NB4 (cell line): ENCODE measurements at places on chromosomes 2 and 18.

- DNase-seq = no peak
Observed at GRCh38 chr2:199705538-199705937, 145.5 kb downstream of the FTCDNL1 start.

- no peak for DNase-seq
Observed at GRCh38 chr18:35267161-35267651, 22.8 kb downstream of the ZSCAN30 start.

- DNase-seq = peak; percentile 31
Observed at GRCh38 chr2:174383796-174384195, 11.7 kb upstream of the SCRN3 start.

- peak; percentile 37 for DNase-seq
Observed at GRCh38 chr2:26185304-26185928, 12.5 kb downstream of the GAREM2 start.

- DNase-seq = peak; percentile 27
Observed at GRCh38 chr18:56873441-56874140, 222.4 kb downstream of the WDR7 start.

DNA sequence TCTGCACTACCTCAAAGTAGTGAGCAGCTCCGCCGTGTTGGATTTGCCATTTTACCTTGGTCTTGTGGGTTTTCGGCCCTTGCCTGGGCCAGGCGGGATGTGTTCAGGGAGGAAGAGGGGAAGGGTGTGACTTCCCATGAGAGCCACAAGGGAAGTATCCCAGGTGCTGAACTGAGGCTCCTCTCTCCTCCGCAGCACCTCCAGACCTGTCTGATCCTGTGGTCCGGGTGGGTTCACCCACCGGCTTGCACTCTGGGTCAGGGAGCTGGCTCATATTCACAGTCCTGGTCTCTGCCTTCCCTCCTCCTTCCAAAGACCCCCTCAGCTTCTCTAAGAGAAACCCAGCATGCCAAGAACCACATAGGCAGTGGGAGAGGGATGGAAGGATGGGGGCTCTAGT is 235.8 kb downstream of the SEPTIN10 start:
- no peak for DNase-seq

DNA sequence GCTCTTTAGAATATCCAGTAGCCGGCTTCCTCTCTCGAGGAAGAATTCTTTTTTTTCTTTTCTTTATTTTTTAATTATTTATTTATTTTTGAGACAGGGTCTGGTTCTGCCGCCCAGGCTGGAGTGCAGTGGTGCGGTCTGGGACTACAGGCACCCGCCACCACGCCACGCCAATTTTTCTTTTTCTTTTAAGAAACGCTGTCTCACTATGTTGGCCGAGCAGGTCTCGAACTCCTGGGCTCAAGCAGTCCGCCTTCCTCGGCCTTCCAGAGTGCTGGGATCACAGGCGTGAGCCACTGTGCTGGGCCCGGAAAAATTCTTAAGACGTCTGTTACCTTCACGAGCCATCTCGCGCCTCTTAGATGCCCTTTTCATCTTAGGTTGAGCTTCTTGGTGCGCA is 931 bp upstream of the TMEM131 start:
- peak; percentile 14 for DNase-seq

DNA sequence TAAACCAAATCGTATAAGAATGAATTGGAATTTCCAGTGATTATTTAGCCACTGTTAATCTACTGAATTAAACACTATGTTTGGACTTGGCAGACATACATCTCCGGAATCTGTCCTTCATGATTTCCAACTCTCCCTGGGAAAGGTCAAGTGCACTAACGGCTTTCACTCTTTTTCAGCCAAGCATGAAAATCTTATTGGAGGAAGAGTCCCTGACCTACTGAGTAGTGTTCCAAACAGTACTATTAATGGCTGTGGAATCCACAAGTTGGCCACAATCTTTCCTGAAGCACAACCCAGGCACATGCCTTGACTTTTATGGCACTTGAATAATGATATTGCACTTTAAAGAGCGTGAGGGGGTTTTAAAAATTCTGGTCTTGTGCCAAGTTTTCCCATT is 318.9 kb upstream of the RND3 start:
- DNase-seq = no peak

- DNase-seq = no peak
Observed at GRCh38 chr18:32908424-32908805, 135.6 kb upstream of the KLHL14 start.

GRCh38 chr2:160477032-160477431 is 16.6 kb downstream of the RBMS1 start:
- DNase-seq = no peak

GRCh38 chr18:77115192-77115953 is 17.2 kb downstream of the MBP start:
- DNase-seq = no peak

DNA sequence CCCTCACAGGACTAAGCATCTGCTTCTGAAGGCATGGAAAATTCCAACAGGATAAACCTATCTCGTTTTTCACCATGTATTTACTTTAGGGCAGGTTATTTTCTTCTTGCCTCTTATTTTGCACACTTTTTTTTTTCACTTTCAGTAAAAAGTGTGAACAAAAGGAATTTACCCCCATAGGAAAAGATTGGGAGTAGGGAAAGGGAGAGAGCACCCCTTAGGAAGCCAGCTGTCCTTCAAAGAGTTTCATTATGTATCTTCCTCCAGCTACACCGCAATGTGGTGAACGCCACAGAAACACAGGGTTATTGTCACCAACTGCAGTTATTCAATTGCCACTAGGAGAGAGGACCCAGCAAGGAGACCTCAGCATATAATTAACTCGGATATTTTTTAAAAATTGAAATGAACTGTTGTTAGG is 286.2 kb upstream of the VRK2 start:
- DNase-seq = peak; percentile 11

- peak; percentile 74 for DNase-seq
Observed at GRCh38 chr18:12391487-12392165, 14.6 kb upstream of the AFG3L2 start.

DNA sequence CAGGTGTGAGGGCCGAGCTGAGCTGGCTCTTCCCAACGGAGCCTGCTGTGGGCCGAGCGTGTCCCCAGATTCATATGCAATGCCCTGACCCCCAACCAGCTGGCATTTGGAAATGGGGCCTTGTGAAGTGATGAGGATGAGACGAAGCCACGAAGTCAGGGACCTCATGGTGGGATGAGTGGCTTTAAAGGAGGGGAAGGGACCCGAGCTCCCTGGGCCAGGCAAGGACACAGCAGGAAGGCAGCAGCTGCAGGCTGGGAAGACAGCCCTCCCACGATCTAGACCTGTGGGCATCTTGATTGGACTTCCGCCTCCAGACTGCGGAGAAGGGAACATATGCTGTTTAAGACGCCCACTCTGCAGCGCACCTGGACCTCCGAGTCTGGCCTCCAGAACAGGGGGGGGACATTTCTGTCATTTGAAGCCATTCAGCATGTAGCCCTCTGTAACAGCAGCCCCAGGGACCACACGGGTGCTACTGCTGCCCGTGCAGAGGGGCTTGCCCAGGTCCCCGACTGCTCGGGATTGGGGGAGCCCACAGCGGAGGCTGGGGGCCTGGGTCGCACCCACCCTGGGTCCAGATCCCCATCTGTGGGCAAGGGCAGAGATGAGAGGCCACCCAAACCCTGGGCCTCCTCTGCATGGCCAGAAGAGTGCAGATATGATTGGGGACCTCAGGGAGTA is 27.2 kb downstream of the KIF1A start:
- no peak for DNase-seq

GRCh38 chr2:94762600-94762999 is 108.6 kb upstream of the TEKT4 start:
- peak; percentile 28 for DNase-seq

- no peak for DNase-seq
Observed at GRCh38 chr2:163248376-163249253, 410.0 kb upstream of the KCNH7 start.

GRCh38 chr2:18123577-18123976 is 245.1 kb downstream of the KCNS3 start:
- DNase-seq = no peak

DNA sequence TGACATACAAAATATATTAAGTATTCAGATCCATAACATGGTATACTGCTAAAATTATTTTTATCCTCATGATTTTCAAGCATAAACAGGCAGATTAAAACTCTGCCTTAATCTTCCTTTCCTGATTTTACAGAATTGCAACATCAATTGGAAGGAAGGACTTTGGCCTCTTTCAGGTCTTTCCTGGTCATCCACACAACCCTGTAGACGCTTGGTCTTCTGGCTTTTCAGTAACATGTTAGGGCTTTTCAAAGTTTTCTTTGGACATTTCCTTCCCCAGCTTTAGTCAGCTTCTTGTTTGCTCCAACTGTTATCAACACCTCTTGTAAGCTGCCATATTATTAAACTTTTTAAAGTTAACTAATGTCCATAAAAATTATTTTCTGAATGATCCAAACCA is 1364.9 kb upstream of the NRXN1 start:
- DNase-seq = no peak

- DNase-seq = peak; percentile 64
Observed at GRCh38 chr2:94986392-94986963, 39.0 kb upstream of the MAL start.

DNA sequence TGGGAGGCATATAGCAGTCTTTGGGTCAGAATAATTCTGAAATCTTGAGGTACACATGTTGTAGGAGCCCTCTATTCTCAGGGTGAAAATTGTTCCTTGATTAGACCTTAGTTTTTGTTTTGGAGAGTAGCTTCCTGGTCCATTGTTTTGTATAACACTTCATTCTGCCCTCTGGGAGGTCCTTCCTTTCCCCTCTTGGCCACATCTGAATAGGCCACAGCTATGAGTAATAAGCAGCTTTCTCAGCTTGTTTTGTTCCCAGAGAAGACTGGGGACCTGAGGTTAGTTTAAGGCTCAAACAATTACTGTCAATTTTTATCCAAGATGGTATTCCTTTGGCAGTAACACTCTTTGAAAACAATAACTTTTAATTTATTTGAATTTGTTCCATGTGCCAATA is 72.6 kb upstream of the NOL4 start:
- DNase-seq = no peak

DNA sequence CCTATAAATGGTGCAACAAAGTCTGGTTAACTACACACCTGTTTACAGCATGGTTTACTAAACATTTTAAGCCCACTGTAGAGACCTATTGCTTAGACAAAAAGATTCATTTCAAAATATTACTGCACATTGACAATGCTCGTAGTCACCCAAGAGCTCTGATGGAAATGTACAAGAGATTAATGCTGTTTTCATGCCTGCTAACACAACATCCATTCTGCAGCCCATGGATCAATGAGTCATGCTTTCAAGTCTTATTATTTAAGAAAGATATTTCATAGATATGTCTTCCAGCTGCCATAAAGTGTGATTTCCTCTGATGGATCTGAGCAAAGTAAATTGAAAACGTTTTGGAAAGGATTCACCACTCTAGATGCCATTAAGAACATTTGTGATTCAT is 781.1 kb downstream of the MBD2 start:
- no peak for DNase-seq

GRCh38 chr2:175811971-175812370 is 190.1 kb downstream of the LNPK start:
- no peak for DNase-seq

- DNase-seq = peak; percentile 66
Observed at GRCh38 chr2:237471438-237472186, 15.4 kb upstream of the MLPH start.

DNA sequence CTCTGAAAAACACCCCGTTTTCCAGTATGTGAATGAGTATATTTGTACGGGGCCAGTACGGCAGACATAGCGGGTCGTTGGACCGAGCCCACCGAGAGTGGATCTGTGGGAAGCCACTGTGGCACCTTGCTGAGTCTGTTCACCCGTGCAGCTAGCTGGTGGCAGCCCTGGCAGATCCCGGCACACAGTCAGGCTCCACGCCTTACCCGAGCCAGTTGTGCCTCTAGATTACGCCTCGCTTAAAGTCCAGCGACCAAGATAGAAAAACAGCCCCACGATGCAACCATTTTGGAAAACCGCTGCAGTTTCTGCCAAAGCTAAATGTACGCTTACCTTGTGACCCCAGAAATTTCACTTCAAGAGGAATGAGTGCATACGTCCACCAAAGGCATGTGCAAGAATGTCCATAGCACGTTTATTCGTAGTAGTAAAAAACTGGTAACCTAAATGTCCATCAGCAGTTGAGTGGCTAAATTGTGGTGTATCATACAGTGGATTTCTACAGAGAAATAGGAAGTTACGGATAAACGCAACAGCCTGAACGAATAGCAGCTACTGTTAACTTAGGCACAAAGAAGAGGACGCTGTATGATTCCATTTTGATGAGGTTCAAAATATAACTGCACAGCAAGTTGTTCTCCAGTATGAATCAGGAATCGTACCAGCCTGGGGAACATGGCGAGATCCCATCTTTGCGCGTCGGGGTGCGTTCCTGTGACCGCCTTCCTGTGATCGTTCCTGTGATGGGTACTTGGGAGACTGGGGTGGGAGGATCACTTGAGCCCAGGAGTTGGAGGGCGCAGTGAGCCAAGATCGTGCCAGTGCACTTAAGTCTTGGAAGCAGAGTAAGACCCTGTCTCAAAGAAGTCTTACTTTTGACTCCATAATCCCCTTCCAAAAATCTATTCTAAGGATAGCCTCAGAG is 688 bp upstream of the WDR33 start:
- peak; percentile 37 for DNase-seq

GRCh38 chr2:3493615-3494007 is 25.7 kb downstream of the ADI1 start:
- DNase-seq = peak; percentile 91

DNA sequence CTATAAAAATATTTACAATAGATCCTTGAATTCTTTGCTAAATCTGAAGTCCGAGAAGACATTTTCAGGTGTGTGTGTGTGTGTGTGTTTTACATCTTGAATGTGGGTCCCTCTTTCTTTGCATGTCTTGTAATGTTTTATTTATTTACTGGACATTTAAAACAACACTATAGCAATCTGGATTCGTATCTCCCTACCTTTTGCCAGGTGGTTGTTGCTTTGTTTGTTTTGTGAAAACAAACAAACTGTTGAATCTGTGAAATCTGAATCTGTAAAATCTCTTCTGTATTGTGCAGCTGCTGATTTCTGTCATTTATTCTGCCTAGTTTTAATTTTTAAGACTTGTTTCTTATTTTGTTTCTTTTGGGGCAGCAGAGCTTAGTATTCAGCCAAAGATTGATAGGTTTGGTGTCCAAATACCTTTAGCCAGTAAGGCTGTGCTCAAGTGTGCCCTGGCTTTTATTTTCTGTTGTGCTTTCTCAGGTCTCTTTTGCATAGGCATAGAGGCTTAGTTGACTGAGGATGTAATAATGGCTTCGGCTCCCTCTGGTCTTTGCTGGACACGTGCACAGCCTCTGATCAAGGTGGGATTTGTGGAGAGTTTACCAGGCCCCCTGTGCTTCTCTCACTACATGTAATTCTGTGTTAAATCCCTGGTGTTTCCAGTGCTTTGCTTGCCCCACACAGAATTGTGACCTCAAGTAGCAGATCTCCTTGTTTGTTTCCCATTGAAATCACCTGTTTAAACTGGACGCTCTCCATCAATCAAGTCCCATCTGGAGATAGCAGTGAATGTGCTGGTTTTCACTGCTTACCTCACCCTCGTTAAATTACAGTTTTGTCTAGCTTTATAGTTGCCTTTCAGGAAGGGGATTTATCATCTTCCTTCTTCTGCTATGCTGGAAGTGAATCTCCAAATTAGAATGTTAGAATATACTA is 71.1 kb downstream of the BIRC6 start:
- DNase-seq = no peak
